Endothelial cell of umbilical vein (primary cell): ENCODE measurements at places on chromosomes 3 and 15. TPM values are rescaled to one million over a fixed set of nuclear protein-coding genes. Genes with fewer than 3 reads are reported as not detected.

DNA sequence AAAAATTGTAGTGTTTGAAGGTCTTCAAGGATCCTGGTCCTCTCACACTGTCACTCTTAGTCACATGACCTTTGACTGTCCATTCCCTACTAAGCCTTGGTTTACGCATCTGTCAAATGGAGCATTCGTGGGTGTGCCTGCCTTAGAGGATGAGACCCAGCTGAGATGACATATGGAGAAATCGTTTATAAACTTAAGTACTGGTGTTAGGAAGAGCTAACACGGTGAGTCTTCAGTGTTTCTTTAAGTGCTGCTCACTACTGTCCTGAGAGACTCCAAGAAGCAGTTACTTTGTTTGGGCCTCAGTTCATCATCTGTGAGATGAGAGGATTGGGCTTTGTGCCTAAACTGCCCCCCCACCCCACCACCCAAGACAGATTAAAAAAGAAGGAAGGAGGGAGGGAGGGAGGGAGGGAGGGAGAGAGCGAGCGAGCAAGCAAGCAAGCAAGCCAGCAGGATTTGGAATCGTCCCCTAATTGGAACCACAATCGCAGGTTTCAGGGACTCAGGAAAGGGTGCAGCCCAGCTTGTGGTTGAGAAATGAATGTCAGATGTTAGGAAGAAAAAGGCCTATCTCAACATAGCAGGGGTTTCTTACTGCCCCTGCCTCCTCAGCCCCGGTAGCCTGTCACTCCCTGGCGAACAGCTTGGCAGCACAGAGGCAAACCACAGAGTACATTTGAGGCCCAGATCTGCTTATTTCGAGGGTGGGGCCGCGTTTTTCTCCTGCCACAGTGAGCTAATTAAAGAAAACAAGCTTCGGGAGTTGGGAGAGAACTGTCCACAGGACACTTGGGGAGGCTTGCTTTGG, 32.7 kb downstream of the SMAD3 start:
- H3K27me3 ChIP-seq = no peaks in the 10 kb centered on the region
- no peak for DNase-seq
- no peaks in the 10 kb centered on the region for H3K36me3 ChIP-seq
- H3K27ac ChIP-seq = no peak overlapping the region
- no peak overlapping the region for H3K4me3 ChIP-seq
- H3K4me1 ChIP-seq = peaks cover 30% of the 10 kb centered on the region

The ZNF502 gene
- 0.86 and 1.0 TPM in 2 replicates for polyA plus RNA-seq

DNA sequence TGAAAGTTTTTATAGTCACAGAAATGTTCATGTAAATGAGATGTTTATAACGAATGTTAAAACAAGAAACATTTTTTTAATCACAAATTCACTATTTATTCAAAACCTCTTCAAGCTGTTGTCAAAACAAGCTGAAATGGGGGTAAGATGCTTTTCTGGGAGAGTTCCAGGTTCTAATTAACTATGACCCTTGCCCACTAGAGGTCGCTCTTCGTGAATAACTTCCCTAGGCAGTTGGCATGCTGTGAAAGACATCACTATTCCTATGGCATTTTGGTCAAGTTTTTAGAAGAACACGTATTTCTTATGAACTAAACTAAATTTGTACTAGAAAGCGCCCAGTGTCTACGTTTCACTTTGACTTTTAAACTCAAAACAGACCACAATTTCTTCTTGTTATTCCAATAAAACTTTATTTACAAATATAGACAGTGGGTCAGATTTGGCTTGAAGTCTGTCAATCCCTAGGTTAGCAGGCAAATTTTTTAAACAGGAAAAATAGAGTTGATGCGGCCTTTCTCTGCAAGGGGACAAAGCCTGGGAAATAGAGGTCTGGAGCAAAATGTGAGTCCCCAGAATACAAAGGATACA, 62.8 kb upstream of the CMTM8 start:
- no peaks in the 10 kb centered on the region for H3K27me3 ChIP-seq
- H3K36me3 ChIP-seq = no peaks in the 10 kb centered on the region
- peaks cover 6% of the 10 kb centered on the region for H3K4me1 ChIP-seq
- DNase-seq = peak; percentile 67
- no peak overlapping the region for H3K27ac ChIP-seq
- no peak overlapping the region for H3K4me3 ChIP-seq

The WDR49 gene
- not detected in 2 replicates for polyA plus RNA-seq

The TNFSF10 gene
- 35.6 and 55.0 TPM in 2 replicates for polyA plus RNA-seq

The FAM219B gene
- 55.1 and 57.7 TPM in 2 replicates for polyA plus RNA-seq

The SMCO1 gene
- not detected in 2 replicates for polyA plus RNA-seq

DNA sequence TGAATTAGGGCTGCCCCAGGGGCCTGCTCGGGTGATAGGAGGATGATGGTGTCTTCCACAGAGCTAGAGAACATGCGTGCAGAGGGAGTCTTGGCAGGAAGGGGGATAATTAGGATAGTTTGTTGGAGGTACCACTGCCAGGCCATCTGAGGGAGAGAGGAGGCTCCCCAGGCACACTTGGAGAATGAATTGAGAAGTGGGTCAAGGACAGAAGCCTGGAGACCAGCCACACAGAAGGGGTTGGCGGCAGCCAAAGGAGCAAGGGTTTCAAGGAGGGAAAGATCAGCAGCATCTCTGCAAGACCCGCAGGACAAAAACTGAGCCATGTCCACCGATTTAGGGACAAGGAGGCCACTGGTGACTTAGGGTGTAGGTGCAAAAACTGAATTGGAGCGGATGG, 6.9 kb downstream of the SLC28A1 start:
- H3K4me3 ChIP-seq = no peak overlapping the region
- no peaks in the 10 kb centered on the region for H3K27me3 ChIP-seq
- no peak overlapping the region for H3K27ac ChIP-seq
- H3K4me1 ChIP-seq = no peaks in the 10 kb centered on the region

GRCh38 chr3:114671741-114672510, 378.1 kb downstream of the TIGIT start:
- no peak for DNase-seq
- H3K27ac ChIP-seq = no peak overlapping the region
- no peak overlapping the region for H3K4me3 ChIP-seq
- H3K36me3 ChIP-seq = no peaks in the 10 kb centered on the region
- no peaks in the 10 kb centered on the region for H3K4me1 ChIP-seq

DNA sequence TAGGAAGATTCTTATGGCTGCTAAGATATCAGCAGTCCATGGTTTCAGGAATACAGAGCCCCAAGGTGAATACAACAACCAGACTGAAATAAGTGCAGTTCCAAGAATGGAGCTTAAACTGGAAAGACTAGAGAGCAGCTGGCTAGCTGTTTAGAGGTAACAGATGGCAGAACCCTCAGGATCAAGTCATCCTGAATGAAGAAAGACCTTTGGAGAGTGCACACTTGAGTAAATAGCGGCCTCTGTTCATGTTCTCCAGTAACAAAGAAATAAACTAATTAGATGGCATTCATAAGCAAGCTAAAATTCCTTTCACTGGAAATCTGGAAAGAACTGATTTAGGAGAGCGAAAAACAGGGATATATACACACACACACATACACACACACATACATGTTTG, 968.4 kb downstream of the FHIT start:
- H3K4me1 ChIP-seq = no peaks in the 10 kb centered on the region
- no peak overlapping the region for H3K4me3 ChIP-seq
- DNase-seq = no peak

- DNase-seq = peak; percentile 80
- peak overlapping the region; percentile 55 for H3K27ac ChIP-seq
- peaks cover 9% of the 10 kb centered on the region for H3K4me1 ChIP-seq
Measured at GRCh38 chr15:31554261-31554660, 227.6 kb downstream of the KLF13 start.

The BTLA gene
- polyA plus RNA-seq = not detected in 2 replicates

GRCh38 chr3:13132281-13132680, 59.1 kb upstream of the IQSEC1 start:
- H3K4me3 ChIP-seq = no peak overlapping the region
- no peak for DNase-seq
- H3K27ac ChIP-seq = no peak overlapping the region
- no peaks in the 10 kb centered on the region for H3K36me3 ChIP-seq

DNA sequence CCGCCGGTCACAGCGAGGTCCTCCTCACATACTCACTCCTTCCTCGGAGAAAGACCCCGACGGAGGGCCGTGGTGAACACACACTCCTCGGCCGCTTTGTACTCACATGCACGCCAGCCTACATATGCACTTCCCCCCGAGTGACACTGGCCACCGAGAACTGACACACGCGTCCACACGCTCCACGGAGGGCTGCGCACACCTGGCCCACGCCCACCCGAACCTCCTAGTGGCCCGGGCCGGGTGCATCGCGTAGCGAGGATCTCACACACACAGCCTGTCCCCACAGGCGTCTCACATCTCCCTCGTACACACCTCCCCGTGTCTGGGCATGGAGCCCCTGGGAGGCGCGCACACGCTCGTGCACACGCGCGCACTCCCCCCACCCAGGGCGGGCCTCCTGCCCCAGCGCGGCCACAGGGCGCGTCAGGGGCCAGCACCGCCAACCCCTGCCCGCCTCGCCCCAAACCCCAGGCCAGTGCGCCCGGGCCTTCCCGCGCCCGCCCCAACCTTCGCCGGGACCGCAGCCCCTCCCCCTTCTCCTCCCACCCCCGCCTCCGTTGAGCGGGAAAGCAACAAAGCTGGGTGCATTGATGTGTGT, 411 bp upstream of the C3orf70 start:
- peak; percentile 17 for DNase-seq
- peaks cover 42% of the 10 kb centered on the region for H3K27me3 ChIP-seq
- no peak overlapping the region for H3K4me3 ChIP-seq
- no peaks in the 10 kb centered on the region for H3K36me3 ChIP-seq

The TRPM1 gene
- polyA plus RNA-seq = 0.19 and 0.54 TPM in 2 replicates

DNA sequence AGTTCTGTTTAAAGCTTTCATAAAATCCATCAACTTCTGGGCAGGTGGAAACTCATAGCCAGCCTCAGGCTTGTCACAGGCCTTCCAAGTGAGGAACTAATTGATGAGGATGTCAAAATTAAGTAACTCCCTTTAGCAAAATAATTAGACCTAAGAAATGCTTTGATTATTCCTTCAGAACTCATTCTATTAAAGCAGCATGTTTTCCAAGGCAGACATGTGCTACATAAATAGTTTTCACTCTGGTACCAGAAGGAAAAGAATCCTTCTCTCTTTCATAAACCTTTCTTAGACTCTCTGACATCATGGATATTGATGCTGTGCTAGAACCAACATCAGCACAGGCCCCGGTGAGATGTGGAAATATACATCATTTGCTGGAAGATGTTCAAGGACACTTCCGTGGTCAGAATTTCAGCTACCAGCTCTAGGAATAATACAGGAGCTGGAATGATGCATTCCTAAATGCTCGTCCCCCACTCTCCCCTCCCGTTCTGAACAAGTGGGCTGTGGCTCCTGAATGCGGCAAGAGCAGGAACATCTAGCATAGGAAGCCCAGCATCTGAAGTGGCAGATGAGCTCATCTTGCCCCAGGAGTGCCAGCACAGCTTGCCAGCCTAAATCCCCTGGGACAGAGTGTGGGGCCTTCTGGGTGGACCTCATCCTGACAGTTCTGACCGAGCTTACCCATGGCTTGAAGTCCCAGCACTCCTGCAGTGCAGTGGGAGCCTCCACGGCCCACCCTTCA, 82.4 kb downstream of the WWTR1 start:
- peak; percentile 76 for DNase-seq
- no peaks in the 10 kb centered on the region for H3K27me3 ChIP-seq
- H3K4me1 ChIP-seq = peaks cover 83% of the 10 kb centered on the region
- peaks cover 20% of the 10 kb centered on the region for H3K36me3 ChIP-seq
- peak overlapping the region; percentile 91 for H3K27ac ChIP-seq

GRCh38 chr3:11558002-11558401, 85.7 kb downstream of the VGLL4 start:
- peaks cover 35% of the 10 kb centered on the region for H3K36me3 ChIP-seq
- DNase-seq = peak; percentile 76
- H3K27me3 ChIP-seq = no peaks in the 10 kb centered on the region

The GCSAM gene
- polyA plus RNA-seq = not detected in 2 replicates

DNA sequence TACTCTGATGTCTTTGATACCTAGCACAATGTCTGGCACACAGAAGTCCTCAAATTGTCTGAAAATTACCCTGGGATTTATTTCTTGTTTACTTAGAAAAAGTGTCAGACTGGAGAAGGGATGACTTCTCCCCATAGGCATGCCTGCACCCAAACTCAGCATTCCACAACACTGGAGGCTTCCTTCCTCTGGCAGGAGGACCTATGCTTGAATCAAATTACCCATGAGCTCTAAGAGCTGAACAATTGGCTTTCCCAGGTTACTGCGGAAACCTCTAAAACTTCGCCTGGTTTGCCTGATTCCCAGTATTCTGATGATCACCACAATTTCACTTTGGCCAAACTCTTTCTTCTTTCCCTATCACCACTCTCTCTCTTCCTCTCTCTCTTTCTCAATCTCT, 217.4 kb downstream of the DIPK2A start:
- H3K27ac ChIP-seq = no peak overlapping the region
- DNase-seq = no peak
- no peaks in the 10 kb centered on the region for H3K4me1 ChIP-seq
- H3K36me3 ChIP-seq = no peaks in the 10 kb centered on the region

- H3K4me3 ChIP-seq = no peak overlapping the region
- H3K36me3 ChIP-seq = peaks cover 8% of the 10 kb centered on the region
- H3K27ac ChIP-seq = no peak overlapping the region
- DNase-seq = peak; percentile 57
Measured at GRCh38 chr3:193665370-193665989, 72.5 kb downstream of the OPA1 start.

- DNase-seq = no peak
- H3K4me3 ChIP-seq = no peak overlapping the region
- H3K27ac ChIP-seq = no peak overlapping the region
- H3K4me1 ChIP-seq = no peaks in the 10 kb centered on the region
- H3K36me3 ChIP-seq = no peaks in the 10 kb centered on the region
- no peaks in the 10 kb centered on the region for H3K27me3 ChIP-seq
Measured at GRCh38 chr3:193509103-193509965, 45.4 kb downstream of the ATP13A4 start.

- H3K4me3 ChIP-seq = no peak overlapping the region
- peaks cover 81% of the 10 kb centered on the region for H3K4me1 ChIP-seq
- no peaks in the 10 kb centered on the region for H3K27me3 ChIP-seq
- H3K36me3 ChIP-seq = no peaks in the 10 kb centered on the region
Measured at GRCh38 chr3:123080864-123081562, 14.2 kb downstream of the PDIA5 start.

The SERINC4 gene
- 0.05 TPM in 1 of 2 replicates, not detected in the other for polyA plus RNA-seq

DNA sequence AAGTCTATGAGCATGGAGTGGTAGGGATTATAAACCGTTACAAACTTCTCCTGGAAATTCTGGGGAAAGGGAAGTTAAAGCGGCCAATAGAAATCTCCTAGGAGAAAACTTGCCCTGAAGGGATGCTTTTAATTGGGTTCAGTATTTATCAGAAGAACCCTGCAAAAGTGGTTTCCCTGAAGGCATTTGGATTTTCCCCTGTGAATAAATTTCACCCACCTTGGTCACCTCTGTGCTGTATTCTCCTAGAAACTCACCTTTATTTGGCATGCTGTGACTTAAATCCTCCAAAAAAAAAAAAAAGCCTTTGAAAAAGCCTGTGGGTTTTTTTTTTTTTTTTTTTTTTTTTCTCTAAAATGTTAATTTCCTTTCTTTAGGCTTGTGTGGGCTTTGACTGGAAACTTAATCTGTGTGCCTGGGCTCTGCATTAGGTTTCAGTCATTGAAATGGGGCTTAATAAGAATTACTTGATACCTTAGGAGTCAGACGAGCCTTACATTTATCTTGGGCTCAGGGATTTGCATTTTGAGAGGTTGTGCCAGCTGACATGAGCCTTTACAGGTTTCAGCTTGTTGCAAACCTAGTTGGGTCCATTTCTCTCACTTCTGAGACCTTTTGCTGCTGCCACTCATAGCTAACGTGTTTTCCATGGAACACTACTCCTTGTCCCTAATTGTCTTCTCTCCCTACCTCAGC, 22.0 kb downstream of the TGFBR2 start:
- H3K27ac ChIP-seq = peak overlapping the region; percentile 39
- peaks cover 24% of the 10 kb centered on the region for H3K36me3 ChIP-seq
- peaks cover 85% of the 10 kb centered on the region for H3K4me1 ChIP-seq

GRCh38 chr3:166556955-166557354, 719.7 kb upstream of the BCHE start:
- DNase-seq = no peak
- H3K27ac ChIP-seq = no peak overlapping the region
- no peak overlapping the region for H3K4me3 ChIP-seq
- no peaks in the 10 kb centered on the region for H3K4me1 ChIP-seq
- H3K27me3 ChIP-seq = no peaks in the 10 kb centered on the region

The UBE2E1 gene
- polyA plus RNA-seq = 54.7 and 72.7 TPM in 2 replicates
